Activated CD4-positive, CD25-positive, alpha-beta regulatory T cell treated with anti-CD3 and anti-CD28 coated beads, Interleukin-2, amount 50 U/mL, for 24 hours (primary cell): ENCODE measurements at places on chromosomes 16 and 17.

GRCh38 chr16:89717688-89718505 is 2.8 kb downstream of the VPS9D1 start:
- ATAC-seq: no peak

DNA sequence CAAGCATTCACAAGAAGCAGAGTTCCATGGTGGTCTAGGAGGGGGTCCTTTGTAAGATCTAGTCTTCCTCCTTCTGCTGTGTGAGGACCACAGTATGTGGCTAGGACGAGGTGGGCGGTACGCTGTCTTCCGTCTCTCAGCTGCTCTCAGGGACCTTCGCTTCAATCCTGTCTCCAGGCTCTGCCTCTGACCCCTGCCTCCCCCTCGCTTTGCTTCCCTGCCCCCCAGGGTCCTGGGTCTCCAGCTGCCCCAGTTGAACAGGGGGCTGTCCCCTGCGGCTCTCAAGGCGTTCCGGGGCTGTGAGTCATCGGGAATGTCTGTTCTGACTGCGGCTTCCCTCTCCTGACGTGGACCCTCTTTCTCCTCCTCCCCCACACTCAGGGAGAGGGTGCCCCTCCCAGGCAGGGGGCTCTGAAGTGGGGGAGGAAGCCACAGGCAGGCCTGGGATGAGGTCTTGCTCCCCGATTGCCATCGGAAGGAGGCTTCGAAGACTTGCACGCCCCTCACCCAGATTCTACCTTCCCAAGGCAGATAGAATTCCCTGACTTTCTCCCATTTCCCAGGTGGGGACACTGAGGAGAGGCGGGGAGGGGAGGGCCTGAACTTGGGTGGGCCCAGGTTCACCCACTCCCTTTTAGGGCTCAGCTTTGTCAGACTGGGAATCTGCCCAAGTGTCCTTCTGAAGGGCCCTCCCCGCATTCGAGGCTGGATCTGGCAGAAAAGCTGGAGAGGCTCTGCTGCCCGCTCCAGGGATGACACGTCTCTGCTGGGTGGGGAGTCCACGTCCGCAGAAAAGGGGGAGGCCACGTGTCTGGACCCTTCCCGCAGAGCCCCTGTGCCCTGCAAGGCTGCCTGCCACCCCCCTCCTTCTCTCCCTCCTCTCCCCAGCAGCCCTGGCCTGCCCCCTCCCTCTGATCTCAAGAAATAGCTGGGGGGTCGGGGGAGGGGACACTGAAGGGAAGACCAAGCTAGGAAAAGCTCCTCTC is 9.1 kb upstream of the COL1A1 start:
- ATAC-seq: no peak

DNA sequence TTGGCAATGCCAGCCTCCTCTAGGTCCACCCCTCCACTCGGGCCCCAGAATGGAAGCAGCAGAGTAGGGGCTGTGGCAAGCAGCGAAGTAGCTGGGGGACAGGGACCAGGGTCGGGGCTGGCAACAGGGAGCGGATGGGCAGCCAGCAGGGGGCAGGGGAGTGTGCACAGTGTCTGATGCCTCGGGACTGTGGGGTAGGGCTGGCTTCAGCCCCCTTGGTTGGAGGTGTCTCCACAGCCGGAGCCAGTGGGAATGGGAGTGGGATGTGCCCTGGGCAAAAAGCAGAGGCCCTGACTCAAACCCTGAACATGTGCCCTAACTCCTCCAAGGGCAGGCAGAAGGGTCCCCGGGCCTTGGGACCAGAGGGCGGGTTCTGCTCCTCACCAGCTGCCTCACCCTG is 18.5 kb upstream of the ARHGAP27 start:
- no peak for ATAC-seq

- ATAC-seq: no peak
Observed at GRCh38 chr16:86821895-86822294, 243.5 kb downstream of the FOXL1 start.

GRCh38 chr16:9798474-9798873 is 383.8 kb downstream of the GRIN2A start:
- ATAC-seq: no peak

- ATAC-seq: no peak
Observed at GRCh38 chr17:43534909-43535308, 11.2 kb downstream of the ETV4 start.

DNA sequence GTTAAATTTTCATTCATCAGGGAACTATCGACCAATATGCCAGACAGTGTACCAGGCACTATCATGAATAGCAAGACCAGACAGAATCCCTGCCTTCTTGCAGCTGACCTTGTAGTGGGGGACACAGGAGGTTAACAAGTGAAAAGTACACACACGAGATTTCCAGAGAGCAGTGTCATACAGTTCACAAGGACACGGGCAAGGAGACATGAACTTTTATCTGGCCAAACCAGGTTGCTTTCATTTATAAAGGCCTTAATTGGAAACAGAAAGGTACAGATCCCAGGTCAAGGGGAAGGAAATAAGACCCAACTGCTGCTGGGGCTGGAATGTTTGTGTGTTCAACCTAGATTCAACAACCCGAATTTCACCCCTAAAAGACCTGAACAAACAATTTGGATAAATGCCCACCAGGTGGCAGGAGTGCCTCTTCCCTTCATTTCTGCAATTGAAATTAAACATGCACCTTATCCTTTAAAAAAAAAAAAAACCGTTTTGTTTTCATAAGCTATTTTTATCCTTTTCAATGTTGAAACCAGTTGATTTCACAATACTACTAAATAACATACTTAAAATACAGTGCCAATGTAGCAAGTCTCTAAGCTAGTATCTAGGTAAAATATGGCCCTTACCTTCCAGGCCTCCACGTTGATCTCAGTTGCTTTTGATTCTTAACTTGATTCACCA is 65.9 kb downstream of the EMP2 start:
- ATAC-seq: no peak

GRCh38 chr17:16488186-16488967 is 3.6 kb downstream of the LRRC75A start:
- no peak for ATAC-seq

DNA sequence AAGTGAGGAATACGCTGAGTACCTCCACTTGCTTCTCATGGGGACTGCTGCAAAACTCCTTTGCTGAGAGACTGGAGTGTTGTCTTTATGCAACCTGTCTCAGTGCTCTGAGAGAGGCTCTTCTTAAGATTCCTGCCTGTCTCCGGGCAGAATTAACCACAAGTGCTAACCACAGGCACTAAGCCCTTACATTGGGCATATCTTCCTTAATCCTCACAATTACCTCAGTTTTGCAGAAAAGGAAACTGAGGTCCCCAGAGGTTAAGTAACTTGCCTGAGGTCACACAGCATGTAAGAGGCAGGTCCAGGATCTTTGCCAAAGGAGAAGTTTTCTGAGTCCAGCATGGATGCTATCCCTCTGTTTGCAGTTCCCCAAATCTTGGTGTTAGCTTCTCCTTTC is 86.0 kb downstream of the GP2 start:
- no peak for ATAC-seq

- ATAC-seq: no peak
Observed at GRCh38 chr17:82836823-82837357, 2.9 kb downstream of the ZNF750 start.

GRCh38 chr17:40598619-40599467 is 33.6 kb upstream of the CCR7 start:
- ATAC-seq: peak; percentile 50

DNA sequence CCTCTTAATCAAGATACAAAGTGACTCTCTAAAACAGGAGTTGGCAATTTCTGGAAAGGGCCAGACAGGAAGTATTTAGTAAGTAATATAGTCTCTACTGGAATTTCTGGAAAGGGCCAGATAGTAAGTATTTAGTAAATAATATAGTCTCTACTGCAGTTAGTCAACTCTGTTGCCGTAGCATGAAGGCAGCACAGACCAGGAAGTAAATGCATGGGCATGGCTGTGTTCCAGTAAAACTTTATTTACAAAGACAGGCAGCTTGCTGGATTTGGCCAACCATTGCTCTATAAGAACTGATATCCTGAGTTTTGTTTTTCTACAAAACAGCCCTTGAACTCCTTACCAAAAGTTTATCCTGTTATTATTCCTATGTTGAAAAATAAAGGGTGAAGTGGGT is 16.9 kb downstream of the LDAF1 start:
- ATAC-seq: no peak

GRCh38 chr17:82092995-82093751 is 4.9 kb downstream of the FASN start:
- ATAC-seq: no peak

DNA sequence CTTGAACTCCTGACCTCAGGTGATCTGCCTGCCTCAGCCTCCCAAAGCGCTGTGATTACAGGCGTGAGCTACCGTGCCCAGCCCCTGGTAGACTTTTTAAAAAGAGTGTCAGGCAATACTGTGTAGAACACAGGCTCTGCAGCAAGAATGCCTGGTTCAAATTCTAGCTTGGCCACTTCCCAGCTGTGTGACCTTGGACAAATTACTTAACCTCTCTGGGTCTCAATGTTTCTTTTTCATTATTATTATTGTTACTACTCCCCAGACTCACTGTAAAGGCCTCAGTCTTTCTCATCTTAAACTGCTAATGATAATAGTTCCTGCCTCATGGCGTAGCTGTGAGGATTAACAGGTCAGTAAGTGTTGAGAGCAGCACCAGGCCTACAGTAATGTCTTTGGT is 114.3 kb downstream of the LITAF start:
- no peak for ATAC-seq

DNA sequence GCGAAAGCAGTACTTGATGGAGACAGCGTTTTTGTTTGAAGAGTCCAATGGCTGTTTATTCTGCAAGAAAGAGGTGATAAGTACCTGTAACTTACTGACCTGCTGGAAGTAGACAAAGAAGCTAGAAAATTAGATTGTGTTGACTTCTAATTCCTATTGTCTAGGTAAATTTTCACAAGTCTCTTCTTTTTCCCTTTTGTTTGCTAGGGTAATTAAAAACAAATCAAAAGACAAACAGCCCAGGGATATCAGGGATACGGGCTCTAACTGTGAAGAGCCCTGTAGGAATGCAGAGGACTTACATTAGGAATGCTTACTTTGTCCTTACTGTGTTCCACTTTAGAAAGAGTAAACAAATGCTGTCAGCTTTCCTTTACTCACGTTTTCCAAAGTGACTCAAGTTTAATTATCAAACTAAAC is 7.0 kb downstream of the PSME3IP1 start:
- ATAC-seq: no peak

DNA sequence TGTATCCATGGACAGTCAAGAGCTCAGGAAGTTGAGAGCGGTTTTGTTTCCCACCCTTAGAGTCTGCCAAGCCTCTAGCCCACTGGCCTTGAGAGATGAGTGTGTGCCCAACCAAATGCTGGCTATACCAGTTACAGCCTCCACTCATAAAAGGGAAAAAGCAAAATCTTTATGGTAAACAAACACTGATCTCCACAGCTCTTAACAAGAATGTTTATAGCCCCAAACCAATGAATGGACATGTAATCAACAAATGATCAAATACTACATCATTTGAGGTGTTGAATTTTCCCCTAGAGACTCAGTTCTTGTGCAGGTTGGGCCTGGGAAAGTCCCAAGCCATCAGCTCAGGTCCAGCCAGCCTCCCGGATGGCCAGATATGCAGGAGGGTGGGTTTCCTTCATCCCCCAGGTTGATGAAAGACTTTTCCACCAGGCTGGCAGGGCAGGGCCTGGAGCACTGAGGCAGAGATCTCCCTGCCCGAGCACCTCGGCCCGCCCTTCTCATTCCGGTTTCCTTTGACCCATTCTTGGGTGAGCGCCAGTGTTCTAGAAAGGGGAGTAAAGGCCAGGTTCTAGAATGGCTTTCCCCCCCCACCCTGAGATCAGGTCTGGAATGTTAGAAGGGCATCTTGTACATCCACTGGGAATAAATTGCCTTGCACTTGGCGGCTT is 3.9 kb upstream of the EFTUD2 start:
- no peak for ATAC-seq

- no peak for ATAC-seq
Observed at GRCh38 chr16:89103156-89103555, 9.5 kb downstream of the ACSF3 start.

DNA sequence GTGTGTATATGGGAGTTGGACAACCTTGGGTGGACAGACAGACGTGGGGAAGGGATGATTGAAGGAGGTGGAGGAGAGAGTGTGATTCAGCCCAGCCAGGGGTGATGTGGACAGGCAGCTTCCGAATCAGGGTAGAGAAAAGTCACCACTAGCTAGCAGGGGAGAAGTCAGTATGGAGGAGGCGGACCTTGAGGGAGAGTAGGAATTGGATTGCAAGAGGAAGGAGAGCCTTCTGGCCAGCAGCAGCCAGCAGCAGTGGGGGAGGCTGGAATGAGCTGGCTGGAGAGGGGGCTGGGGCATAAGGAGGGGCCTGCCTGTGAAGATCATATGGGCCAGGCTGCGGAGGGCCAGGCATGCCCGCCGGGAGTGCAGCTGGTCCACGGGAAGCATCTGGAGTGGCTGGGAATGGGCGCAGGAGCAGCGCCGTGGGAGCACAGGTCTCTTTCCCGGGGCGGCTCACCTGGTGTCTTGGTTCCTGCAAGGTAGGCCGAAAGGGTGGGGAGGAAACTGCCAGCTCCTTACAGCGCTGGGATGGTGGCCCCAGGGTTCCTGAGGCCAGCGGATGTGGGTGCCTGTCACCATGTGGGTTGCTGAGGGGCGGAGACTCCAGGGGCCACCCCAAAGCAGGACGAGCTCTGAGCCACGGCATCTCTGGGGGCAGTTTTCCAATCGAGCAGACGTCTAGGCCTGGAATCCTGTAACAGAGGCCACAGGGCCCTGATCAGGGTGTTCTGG is 235.3 kb downstream of the SEC14L1 start:
- peak; percentile 63 for ATAC-seq

GRCh38 chr17:81840826-81841778 is 6.3 kb upstream of the PPP1R27 start:
- no peak for ATAC-seq

- ATAC-seq: no peak
Observed at GRCh38 chr17:57744195-57745170, 616 bp downstream of the CCDC182 start.

- ATAC-seq: peak; percentile 48
Observed at GRCh38 chr16:30032083-30032819, 1.2 kb upstream of the TLCD3B start.

DNA sequence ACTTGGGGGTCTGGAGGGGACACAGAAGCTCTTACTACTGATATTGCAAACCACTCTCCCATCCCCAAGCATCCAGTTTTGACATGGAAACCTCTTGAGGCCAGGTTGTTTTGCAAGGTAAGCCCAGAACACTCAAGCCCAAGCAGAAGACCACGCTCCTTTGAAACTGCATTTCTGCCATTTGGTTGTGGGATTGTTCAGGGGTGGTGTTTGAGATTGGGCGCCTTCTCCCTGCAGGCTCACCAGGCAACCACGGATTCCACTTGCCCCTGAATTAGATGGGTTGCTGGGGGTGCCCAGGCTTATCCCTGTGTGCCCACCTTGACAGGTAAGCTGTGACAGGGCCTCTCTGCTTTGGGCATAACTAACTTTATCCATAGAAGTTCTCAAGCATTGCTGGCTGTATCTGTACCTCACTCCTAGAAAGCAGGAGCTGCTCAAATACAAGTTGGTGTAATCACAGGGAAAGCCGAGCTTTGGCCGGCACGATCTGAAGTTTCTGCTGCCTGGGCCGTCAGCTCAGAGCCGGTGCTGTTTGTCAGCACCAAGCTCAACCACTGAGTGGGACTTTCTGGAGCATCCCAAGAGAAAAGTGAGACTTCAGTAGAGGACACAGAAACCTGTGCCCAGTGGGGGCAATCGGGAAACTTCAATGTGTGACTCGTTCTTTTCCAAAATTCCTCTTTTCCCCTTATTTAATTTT is 93.6 kb downstream of the CYLD start:
- ATAC-seq: no peak
